ENCODE measurements at places on chromosomes 4 and X. TPM values are rescaled to one million over a fixed set of nuclear protein-coding genes. Genes with fewer than 3 reads are reported as not detected.
A peak's percentile ranks its signal among the peaks of the same experiment; 100 is the strongest.

MAGEB10 gene
- total RNA-seq: not detected

SPANXA1 gene
- total RNA-seq: not detected

LRAT gene
- total RNA-seq: 12.4 TPM

GNRHR gene
- 0.13 TPM for total RNA-seq

THAP9 gene
- total RNA-seq: 2.9 TPM

EDA2R gene
- 5.3 TPM for total RNA-seq

DNA sequence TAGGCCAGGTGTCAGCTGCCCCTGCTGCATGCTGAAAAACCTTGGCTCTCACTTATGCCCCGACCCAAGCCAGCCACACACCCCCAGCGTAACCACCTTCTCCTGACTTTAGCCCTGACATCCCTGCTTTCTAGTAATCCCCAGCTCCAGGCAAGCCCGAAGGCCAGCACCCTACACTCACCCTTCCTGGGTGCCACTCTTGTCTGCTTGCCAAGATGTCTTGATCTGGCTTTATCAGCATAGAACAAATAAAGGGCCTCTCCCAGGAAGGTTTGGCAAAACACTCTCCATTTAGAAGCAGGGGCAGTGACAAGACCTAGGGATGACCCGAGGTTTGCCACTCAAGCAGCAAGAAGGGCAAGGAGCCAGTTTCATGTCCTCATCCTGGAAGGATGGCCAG lies 6.8 kb upstream of the MAP9 start:
- no peak for DNase-seq

DNA sequence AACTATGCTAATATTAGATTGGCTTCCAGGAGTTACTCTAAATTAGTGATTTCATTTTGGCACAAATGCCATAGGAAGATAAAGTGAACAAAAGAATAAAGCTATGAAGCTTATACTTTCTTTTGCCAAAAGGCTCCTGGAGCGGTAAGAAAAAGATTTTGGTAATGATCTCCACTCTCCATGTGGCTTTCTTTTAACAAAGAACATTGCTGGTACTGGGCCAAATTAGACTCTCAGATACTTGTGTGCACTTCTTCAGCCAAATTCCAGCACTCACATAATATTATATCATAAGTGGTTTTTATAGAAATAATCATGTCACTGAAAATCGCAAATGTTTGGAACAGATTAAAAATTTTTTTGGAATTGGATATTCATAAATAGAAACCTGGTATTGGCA lies 142.4 kb upstream of the FGF13 start:
- no peak for DNase-seq

- peak; percentile 79 for DNase-seq
Measured at GRCh38 chrX:103716962-103717361, 6.3 kb downstream of the TMEM31 start.

DNA sequence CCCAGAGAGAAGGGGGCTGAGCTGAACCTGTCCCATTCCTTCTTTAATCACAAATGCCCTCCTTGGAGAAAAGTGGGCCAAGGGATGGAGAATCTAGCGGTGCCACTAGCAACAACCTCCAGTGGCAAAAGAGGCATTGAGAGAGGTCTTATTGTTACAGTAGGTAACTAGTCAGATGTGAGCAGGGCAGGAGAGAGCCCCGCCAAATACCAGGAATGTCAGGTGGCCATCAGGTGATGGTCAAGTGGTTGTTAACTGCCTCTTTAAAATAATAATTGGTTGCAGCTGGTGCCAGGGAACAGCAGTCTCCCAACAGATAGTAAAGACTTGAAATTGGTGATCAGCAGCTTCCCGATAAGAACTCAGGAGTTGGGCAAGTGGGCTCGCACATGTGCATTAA lies 116.1 kb downstream of the EVC2 start:
- no peak for DNase-seq

GRCh38 chr4:148454835-148455234 lies 12.6 kb upstream of the NR3C2 start:
- DNase-seq: peak; percentile 81

DNA sequence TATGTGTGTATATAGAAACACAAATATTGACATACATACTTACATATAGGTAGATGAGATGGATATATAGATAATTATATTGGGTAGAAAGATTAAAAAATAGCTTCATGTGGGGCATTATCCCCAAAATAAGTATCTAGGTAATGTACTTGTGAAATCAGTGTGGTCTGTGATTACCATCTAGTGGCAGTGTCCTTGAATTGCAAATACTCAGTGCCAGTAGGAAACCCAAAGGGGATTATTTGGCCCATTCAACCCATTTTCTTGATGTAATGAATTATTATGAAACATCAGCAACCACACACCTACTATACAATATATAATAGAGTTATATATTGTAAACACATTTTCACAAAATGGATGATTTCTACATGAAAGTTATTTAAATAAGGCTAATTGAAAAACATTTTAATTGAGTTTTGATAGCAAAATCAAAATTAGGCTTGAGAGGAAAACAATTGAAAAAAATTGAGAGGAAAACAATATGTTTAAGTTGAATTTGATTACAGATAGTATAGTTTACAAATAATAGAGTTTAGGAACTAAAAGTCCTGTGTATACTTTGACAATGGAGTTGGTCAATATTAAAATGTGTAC lies 389.4 kb downstream of the GALNTL6 start:
- DNase-seq: peak; percentile 42

- peak; percentile 66 for DNase-seq
Measured at GRCh38 chr4:107999932-108000539, 10.3 kb downstream of the HADH start.

DNA sequence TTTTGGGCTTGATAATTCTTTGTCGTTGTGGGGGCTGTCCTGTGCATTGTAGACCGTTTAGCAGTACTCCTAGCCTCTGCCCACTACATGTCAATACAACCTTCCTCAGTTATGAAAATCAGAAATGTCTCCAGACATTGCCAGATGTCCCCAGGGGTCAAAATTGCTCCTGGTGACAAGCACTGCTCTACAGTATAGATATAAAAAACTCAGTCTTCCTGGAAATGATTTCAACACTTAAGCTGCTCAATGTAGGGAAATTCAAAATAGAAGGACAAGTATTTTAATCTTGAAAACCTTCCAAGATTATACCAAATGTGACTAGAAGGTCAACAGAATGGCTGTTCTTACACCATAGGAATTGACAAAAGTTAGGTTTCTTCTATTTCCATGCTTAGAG lies 288.7 kb upstream of the MAGEB2 start:
- DNase-seq: no peak

- peak; percentile 79 for DNase-seq
Measured at GRCh38 chr4:71472946-71473345, 134.1 kb downstream of the SLC4A4 start.

DNA sequence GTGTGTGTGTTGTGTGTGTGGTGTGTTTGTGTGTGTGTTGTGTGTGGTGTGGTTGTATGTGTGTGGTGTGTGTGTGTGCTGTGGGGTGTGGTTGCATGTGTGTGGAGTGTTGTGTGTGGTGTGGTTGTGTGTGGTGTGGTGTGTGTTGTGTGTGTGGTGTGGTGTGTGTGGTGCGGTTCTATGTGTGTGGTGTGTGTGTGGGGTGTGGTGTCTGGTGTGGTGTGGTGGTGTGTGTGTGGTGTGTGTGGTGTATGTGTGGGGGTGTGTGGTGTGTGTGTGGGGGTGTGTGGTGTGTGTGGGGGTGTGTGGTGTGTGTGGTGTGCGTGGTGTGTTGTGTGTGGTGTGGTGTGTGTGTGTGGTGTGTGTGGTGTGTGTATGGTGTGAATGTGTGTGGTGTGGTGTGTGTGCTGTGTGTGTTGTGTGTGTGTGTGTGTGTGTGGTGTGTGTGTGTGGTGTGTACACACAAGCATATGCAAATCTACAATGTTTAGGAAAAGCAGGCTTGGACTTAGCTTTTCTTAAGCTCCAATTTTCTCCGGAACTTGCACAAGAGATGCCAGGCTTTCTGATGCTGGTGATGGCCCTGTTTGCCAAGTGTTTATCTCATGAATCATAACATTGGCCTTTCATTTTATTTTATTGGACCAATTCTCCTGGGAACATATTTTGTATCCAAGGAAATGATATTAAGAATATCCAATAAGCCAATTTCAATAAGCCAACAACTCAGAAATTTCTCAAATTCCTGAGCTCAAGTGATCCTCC lies 148.7 kb downstream of the SPATA18 start:
- peak; percentile 17 for DNase-seq

GRCh38 chr4:128831531-128832242 lies 22.2 kb downstream of the JADE1 start:
- DNase-seq: no peak

- no peak for DNase-seq
Measured at GRCh38 chrX:39725114-39725513, 372.6 kb downstream of the BCOR start.

- no peak for DNase-seq
Measured at GRCh38 chr4:68569466-68570121, 6.5 kb downstream of the UGT2B17 start.

GRCh38 chr4:155667568-155668511 lies 1.2 kb downstream of the GUCY1A1 start:
- DNase-seq: no peak

DNA sequence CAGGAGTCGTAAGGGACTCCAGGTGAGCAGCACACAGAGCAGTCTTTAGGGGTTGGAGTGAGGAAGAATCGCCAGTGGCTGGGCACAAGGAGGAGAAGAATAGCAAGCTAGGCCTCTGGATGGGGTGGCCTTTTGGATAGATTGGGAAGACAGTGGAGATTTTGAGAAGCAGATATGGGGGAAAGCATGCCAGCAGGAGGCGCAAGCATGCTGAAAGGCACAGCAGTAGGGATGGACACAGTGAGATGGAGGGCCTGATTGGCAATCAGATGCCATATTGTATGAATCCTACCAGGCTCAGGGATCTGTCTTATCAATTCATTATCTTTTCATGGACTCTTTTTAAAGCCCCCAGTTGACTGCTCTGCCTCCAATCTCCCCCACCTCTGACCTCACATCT lies 60.4 kb upstream of the MAGEA4 start:
- DNase-seq: no peak

- no peak for DNase-seq
Measured at GRCh38 chr4:183291070-183291469, 29.0 kb downstream of the CLDN22 start.
